Stimulated activated CD4-positive, alpha-beta T cell treated with anti-CD3 and anti-CD28 coated beads, TNF-alpha, amount 100 ng/mL, for 1 hour (primary cell): ENCODE measurements at places on chromosomes 4 and X.

- DNase-seq, result no peak
Measured at GRCh38 chr4:15197005-15197404, 194.7 kb downstream of the CPEB2 start.

DNA sequence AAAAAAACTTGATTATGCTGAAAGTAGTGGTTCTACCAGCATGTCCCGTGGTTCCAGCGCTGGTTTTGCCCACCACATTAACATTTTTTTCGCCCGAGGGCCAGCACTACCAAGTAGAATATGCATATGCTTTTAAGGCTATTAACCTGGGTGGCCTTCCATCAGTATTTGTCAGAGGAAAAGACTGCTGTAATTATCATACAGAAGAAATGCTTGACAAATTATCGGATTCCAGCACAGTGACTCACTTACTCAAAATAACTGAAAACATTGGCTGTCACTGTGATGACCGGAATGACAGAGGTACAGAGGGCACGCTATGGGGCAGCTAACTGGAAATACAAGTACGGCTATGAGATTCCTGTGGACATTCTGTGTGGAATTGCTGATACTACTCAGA, 34.6 kb downstream of the PRPS2 start:
- DNase-seq, result no peak

GRCh38 chr4:78293821-78294301, 236.7 kb downstream of the FRAS1 start:
- no peak for DNase-seq

DNA sequence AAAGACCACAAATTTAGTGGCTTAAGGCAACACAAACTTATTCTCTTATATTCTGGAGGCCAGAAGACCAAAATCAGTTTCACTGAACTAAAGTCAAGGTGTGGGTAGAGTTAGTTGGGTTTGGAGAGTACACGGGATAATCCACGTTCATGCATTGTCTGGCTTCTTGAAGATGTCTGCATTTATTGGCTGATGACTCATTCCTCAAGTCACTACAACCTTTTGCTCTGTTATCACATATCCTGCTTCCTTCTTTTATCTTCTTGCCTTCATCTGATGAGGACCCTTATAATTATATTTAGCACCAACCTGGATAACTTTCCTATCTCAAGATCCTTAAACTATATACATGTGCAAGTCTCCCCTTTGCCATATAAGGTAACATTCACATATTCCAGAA, 590.0 kb downstream of the FSTL5 start:
- no peak for DNase-seq

- no peak for DNase-seq
Measured at GRCh38 chr4:6855692-6856297, 53.8 kb upstream of the TBC1D14 start.
